ENCODE measurements at places on chromosomes 13 and 19.

- no peak for DNase-seq
Measured at GRCh38 chr13:43783820-43784219, 3.0 kb downstream of the ENOX1 start.

- DNase-seq = no peak
Measured at GRCh38 chr13:23632048-23632582, 61.9 kb downstream of the TNFRSF19 start.

GRCh38 chr13:65971541-65971940 is 1258.6 kb downstream of the PCDH9 start:
- no peak for DNase-seq

- DNase-seq = no peak
Measured at GRCh38 chr19:50708179-50708879, 11.3 kb downstream of the SHANK1 start.

- DNase-seq = no peak
Measured at GRCh38 chr13:44693156-44693764, 117.1 kb upstream of the TSC22D1 start.

DNA sequence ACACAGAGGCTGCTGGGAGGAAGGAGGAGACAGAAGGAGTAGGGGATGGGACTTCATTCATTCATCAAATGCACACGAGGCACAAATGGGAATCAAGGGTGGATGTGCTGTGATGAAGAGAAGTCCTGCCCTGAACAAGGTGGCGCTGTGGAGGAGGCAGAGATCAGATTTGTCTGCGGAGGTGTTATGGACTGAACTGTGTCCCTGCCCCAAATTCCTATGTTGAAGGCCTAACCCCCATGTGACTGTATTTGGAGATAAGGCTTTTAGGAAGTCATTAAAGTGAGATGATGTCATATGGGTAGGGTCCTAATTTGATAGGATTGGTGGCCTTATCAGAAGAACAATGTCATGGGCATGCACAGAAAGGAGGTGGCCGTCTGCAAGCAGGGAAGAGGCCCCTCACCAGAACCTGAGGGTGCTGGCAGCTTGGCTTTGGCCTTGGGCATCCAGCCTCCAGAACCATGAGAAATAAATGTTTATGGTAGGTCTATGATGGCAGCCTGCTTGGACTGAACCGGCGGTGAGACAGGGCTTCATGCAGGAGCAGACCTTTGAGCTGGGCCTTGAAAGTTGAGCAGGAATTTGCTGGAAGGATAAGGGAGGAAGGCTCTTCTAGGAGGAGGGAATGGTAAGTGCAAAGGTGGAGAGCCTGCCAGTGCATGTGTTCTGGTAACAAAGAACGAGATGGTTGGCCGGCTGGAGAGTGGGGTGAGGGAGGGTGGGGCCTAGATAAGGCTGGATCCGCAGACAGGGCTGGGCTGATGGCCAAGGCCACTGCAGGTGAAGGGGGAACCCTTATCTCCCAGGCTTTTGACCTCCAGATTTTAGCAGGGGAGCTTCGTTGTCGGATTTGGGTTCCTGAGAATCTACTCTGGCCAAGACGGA is 2.7 kb upstream of the CEBPA start:
- no peak for DNase-seq

DNA sequence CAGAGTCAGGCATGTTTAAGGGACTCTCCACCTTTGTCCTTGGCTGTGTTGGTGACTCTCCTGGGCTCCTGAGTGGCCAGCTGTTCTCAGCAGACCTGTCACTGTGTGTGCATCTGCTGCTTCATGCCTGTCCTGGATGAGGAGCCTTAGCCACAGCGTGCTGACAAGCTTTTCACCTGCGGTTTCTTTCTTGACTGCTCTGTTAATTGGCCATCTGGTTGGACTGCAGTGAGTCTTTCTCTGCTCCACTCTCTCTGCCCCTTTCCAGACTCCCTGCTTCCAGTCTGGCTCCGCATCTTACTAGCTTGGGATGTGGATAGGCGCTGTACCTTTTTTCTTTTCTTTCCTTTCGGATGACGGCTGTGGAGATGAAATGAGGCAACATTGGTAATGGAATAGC is 38.8 kb downstream of the POLR1D start:
- DNase-seq = no peak

DNA sequence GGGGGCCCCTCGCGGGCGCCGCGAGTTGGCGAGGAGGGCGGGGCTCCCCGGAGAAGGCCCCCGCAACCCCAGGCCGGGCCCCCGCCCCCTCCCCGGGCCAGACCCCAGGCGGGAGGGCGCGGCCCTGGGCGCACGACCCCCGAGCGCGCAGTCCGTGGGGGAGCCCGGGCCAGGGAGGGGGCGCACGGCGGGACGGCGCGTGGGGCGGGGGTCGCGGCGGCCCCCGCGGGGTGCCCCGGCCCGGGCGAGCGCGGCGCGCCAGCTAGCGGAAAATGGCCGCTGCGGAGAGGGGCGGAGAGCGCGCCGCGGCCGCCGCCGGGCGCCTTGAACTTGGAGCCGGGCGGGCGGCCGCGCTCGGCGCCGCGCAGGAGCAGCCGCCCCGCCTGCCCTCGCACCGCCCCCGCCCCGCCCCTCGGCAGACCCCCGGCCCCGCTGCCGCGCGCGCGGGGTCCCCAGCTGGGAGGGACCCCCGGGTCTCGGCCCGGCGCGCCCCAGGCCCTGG is 6.4 kb upstream of the NFIC start:
- no peak for DNase-seq

GRCh38 chr13:112740502-112741131 is 50.8 kb downstream of the ATP11A start:
- no peak for DNase-seq

DNA sequence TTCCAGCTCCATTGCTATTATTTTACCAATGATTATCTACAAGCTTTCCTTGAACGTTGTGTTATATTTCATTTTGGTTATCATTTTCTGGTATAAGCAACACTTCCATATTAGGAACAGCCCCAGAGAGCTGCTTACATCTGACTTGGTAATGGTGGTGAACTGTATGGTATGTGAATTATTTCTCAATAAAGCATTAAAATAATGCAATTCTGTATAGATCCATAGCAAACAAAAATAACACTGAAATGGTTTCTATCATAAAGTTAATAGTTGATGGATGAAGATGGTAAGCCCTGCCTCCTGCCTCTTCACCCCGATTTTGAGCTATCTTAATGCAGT is 27.5 kb downstream of the GGACT start:
- DNase-seq = no peak

GRCh38 chr13:32878163-32878562 is 138.1 kb upstream of the KL start:
- DNase-seq = no peak

GRCh38 chr19:51135004-51135403 is 7.1 kb upstream of the SIGLEC7 start:
- no peak for DNase-seq

- no peak for DNase-seq
Measured at GRCh38 chr19:7645656-7646425, 8.9 kb downstream of the STXBP2 start.

GRCh38 chr13:90591260-90591926 is 756.1 kb upstream of the MIR17HG start:
- DNase-seq = no peak

- no peak for DNase-seq
Measured at GRCh38 chr13:43240278-43240677, 216.9 kb downstream of the DNAJC15 start.

DNA sequence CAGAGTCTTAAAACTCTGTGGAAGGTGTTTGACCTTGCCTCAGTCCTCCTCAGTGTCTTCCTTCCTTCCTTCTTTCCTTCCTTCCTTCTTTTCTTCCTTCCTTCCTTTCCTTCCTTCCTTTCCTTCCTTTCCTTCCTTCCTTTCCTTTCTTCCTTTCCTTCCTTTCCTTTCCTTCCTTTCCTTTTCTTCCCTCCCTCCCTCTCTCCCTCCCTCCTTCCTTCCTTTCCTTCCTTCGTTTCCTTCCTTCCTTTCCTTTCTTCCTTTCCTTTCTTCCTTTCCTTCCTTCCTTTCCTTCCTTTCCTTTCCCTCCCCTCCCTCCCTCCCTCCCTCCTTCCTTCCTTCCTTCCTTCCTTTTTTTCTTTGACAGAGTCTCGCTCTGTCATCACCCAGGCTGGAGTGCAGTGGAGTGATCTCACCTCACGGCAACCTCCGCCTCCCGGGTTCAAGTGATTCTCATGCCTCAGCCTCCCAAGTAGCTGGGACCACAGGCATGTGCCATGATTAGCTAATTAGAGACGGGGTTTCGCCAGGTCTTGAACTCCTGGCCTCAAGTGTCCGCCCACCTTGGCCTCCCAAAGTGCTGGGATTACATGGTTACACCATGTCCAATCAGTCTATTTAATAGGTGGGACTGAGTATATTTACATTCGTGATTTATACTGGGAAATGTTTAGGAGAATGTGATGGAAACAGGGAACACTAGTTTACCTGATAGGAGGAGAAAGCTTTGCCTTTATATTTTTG is 16.3 kb downstream of the ZNF507 start:
- no peak for DNase-seq

GRCh38 chr19:36028313-36029041 is 4.2 kb downstream of the CLIP3 start:
- DNase-seq = no peak

GRCh38 chr19:13633109-13633508 is 126.8 kb upstream of the CACNA1A start:
- no peak for DNase-seq

DNA sequence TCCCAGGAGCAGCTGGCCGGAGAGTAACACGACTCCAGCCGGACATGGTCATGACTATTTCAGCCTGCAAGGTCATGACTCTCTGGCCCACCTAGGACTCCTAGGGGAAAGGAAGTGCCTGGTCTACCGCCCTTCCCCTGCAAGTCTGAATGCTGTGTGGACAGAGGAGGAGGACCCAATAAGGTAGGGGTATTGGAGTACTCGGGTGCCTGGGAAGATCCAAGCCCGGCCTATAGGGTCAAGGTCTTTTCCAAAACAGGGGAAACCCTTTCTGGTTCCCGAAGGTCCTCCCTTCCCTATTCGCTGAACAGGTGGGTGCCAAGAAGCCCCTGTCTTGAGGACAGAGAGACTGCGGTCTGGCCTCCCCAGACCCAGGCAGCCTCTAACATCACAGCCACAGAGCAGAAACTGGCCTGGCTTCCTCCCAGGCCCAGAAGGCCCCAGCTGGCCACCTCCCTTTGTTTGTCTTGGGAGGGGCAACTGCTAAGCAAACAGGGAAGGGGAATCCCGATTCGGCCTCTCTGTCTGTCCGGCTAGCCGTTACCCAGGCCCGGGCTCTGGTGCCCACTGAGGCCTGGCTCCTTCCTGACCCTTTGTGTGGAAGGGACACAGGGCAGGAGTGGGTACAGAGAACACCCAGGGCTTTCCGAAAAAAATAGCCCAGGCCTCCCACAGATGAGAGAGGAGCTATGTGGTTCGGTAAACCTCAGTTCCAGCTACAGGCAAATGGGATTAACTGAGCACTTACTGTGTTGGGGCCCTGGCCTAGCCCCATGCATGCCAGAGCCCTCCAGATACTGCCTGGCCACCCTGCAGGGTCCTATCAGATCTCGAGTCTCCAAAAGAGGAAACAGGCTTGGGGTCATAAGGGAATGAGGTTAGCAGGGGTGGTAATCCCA is 5.2 kb upstream of the GRAMD1A start:
- DNase-seq = no peak

DNA sequence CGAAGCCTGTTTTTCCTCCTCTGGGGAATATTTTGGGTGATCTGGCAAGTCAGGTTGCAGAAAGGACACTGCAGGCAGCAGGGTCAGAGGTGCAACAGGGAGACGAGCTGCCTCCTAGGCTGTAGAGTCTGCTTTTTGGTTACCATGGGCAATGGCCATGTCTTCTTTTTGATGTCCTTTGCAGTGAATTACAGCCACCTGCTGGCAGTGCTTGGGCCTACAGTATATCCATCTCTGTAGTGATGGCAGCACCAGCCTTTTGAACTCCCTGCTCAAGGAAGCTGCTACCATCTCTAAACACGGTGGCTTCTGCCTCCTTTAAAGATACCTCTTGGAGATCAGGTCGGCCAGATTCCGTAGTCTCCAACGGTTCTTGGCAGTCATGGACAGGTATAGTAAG is 73.9 kb downstream of the WTIP start:
- no peak for DNase-seq

- DNase-seq = no peak
Measured at GRCh38 chr13:72258340-72258981, 391.5 kb upstream of the DACH1 start.

- DNase-seq = no peak
Measured at GRCh38 chr13:113666329-113666670, 719 bp upstream of the GRK1 start.

- DNase-seq = no peak
Measured at GRCh38 chr19:48283908-48284307, 14.0 kb downstream of the ZNF114 start.

DNA sequence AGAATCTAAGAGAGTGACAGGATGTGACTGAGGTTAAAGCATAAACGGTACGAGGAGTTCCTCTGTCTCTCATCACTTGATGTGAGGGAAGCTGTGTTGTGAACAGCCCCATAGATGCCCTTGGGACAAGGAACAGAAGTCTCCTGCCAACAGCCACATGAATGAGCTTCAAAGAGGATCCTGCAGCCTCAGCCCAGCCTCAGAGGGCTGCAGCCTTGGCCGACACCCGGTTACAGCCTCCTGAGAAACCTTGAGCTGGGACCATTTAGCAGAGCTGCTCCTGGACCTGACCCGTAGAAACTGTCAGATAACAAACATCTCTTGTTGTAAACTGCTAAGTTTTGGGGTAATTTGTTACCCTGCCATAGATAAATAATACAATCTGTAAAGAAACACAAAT is 54.2 kb downstream of the CCNE1 start:
- no peak for DNase-seq

- no peak for DNase-seq
Measured at GRCh38 chr19:50858886-50859285, 4.2 kb downstream of the KLK3 start.

DNA sequence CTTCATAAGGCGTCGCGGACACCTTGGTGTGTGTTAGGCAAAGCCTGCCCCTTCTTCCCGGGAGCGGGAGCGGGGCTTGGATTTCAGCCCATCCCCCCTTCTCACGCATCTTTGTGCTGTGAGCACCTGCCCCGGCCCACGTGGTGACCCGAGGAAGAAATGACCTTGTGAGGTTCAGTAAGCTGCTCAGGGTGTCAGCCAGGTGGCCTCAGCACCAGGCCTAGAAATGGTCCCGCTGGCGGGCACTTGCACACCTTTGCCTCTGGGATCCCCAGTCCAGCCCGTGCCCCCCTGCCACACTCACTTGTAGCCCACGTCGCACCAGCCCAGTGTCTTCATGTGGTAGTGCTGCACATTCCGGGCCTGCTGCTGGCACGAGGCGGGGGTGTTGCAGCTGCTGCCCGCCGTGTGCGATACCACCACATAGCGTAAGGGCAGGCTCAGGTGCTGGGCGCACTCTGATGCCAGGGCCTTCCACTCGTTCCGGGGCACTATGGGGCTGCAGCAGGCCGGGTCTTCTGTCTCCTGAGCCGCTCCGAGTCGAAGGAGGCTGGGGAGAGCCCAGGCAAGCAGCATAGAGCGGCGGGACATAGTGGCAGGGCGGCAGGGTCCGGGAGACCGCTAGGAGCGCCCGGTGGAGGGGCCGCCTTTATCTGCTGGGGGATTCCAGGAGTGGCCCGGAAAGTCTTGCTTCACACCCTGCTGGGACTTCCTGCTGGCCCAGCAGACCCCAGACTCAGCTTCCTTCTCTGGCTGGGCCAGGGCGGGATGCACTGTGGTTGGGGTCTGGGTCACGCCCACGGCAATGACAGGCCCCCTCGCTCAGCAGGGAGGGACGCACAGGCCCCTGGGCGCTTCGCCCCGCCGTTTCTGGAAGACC is at the start of gene PGLYRP1:
PGLYRP1 (minus strand) TSS at position 623 of the 880 bp plus-strand sequence; CDS start at position 591, 32 bp downstream.
- DNase-seq = no peak
